Kasumi-1 (cell line): ENCODE measurements at places on chromosomes 7 and 10.
A peak's percentile ranks its signal among the peaks of the same experiment; 100 is the strongest.

- DNase-seq, result no peak
Measured at GRCh38 chr7:7324698-7325097, 142.4 kb downstream of the C1GALT1 start.

GRCh38 chr7:8719102-8719501 is 285.7 kb downstream of the NXPH1 start:
- DNase-seq, result no peak

DNA sequence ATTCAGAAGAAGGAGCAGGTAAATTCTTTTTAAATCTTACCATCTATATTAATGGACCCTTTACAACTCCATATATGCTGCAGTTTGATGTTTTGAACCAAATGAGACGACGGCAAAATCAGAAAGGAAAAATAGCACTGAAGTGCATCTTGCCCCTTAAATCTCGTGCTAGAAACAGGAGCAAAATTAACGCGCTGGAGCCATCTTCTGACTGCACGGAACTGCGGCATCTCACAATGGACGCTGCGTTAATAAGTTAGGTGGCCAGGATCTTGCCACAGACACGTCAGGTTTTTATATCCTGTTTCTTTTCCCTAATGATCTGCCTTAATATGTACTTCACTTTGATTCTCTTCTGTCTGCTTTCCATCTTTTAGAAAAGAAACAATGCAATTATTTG is 354.5 kb downstream of the TFEC start:
- no peak for DNase-seq

DNA sequence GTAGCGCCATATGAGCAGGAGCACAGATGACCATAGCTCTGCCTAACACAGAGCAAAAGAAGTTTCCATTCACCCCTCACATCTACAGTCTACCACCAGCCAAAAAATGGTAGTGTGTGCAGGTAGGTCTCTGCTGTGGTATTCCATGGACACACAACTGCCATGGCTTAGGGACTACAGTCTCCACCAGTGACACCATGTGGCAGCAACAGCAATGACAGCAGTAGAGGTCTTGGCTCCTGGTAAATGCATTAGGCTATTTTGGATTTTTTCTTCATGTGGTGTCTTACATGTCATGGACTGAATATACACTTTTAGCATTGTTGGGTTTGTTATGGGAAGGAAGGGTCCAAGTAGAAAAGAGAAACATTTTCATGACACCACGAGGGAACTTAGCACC is 70.1 kb upstream of the CABCOCO1 start:
- DNase-seq, result peak; percentile 44

DNA sequence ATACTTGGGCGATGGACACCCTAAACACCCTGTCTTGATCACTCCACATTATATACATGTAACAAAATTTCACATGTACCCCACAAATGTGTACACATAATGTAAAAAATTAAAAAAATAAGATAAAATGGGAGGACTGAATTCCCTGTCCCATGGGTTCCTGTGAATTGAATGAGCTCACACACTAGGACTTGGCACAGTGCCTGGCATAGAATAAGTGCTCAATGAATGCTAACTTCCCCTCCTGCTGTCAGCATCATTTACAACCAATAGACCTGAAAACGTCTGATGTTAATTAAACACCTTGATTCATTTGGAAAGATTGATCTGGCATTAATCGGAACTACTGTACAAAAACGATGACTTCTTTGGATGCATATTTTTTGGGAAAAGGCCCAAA is 117.3 kb upstream of the ZNF438 start:
- no peak for DNase-seq

GRCh38 chr7:25840209-25840792 is 311.7 kb upstream of the NFE2L3 start:
- DNase-seq, result no peak

DNA sequence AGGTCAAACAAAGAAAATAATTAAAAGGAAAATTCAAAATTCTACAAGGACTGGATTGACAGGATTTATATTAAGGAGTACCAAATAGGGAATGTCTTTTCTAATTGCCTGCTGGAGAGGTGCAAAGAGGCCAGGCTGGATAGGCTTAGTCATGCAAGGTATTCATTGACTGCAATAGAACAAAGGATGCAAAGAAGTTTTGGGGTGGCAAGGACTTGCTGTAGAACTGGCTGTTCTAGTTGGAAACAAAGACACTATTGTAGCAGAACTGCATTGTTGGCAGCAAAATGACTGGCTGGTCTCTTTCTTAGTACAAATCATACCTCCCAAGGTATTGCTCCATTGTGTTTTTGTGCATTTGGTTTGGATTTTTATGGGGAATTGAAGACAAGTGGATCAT is 10.1 kb downstream of the ITGB8 start:
- DNase-seq, result no peak

GRCh38 chr10:116260599-116260998 is 12.4 kb downstream of the GFRA1 start:
- no peak for DNase-seq

DNA sequence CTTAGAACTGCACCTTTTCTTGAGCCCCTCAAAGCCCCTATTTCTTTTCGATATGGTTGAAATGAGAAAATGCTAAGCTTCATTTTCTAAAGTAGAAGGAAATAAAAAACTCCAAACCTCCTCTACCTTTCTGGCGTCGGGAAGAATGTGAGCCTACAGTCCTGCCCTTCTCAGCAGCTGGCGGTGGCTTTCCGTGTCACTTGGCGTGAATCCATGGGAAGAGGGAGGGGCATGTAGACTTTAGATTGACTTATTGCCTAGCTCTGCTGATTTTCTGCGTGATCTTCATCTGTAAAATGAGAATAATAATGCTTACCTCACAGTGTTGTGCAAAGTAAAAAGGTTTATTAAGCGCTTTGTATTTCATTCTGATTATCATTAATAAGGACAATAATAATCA is 35.0 kb downstream of the PRR15 start:
- no peak for DNase-seq

- DNase-seq, result no peak
Measured at GRCh38 chr7:157010588-157011332, at the start of gene MNX1. Gene MNX1, minus strand, starts transcription at chr7:157010663. Its CDS starts 313 bp downstream, at chr7:157010350.

DNA sequence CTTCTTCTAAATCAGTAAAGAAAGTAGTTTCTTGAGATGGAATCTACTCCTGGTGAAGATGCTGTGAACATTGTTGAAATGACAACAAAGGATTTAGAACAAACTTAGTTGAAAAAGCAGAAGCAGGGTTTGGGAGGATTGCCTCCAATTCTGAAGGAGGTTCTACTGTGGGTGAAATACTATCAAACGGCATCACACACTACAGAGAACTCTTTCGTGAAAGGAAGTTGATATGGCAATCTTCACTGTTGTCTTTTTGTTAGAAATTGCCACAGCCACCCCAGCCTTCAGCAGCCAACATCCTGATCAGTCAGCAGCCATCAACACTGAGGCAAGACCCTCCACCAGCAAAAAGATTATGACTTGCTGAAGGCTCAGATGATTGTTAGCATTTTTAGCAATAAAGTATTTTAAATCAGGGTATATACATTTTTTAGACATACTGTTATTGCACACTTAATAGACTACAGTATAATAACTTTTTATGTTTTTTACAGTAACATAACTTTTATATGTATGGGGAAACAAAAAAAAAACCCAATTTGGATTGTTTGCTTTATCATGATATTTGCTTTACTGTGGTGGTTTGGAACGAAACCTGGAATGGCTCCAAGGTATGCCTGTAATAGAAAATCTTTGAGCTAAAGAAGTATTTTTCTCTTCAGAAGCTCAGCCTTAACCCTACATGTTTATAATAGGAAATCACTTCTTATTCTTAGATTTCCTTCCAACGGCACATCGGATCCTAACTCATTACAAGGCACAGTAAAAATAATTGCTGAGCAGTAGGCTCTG is 257.3 kb downstream of the LRMDA start:
- DNase-seq, result peak; percentile 3

DNA sequence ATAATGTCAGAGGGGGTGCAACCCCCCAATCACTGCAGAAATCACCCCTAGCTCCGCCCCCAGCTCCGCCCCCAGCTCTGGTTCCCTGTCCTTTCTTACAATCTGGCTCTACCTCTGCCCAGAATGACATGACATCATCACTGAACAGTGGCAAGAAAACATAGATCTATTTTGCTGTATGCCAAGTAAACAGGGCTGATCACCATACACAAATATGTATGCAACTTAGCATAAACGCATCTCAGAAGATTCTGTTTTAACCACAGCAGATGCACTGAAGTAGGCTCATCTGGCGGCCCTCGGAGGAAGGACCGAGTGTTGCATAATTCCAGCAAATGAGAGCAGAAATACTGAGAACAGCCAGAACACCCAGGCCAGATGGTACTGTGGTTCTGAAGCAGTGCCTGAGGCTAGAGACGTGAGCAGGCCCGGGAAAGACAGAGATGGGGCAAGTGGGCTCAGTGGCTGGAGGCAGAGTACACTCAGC is 293.3 kb upstream of the KLF14 start:
- peak; percentile 68 for DNase-seq

GRCh38 chr7:80070391-80070790 is 64.2 kb upstream of the GNAI1 start:
- no peak for DNase-seq

- DNase-seq, result no peak
Measured at GRCh38 chr7:129212596-129212995, 12.2 kb upstream of the AHCYL2 start.

DNA sequence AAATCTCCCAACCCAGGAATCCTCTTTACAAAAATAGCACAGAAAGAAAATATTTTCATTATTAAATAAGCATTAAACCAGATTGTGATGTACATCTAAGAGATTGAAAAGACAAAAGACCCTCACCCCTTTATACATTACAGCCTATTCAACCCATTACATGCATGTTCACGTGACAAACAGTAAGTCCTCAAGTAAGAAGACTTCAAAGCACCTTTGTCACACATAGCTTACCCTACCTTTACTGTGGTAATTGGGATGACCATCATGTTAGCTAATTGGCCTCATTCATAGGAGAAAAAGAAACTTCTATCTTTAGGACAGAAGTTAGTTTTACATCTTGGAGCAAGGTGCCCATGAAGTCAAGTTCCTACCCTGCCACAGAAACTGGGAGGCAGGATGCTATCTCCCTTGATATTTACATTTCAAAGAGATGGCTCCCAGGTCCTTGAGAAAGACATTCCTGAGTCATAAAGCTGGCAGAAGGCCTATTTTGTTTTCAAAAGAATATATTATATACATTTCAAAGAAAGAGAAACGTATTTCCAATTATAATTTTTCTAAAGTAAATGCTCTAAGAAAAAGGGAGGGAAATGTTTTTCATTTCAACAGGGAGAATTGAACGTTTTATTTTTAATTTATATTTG is 48.1 kb downstream of the GNAI1 start:
- DNase-seq, result no peak

DNA sequence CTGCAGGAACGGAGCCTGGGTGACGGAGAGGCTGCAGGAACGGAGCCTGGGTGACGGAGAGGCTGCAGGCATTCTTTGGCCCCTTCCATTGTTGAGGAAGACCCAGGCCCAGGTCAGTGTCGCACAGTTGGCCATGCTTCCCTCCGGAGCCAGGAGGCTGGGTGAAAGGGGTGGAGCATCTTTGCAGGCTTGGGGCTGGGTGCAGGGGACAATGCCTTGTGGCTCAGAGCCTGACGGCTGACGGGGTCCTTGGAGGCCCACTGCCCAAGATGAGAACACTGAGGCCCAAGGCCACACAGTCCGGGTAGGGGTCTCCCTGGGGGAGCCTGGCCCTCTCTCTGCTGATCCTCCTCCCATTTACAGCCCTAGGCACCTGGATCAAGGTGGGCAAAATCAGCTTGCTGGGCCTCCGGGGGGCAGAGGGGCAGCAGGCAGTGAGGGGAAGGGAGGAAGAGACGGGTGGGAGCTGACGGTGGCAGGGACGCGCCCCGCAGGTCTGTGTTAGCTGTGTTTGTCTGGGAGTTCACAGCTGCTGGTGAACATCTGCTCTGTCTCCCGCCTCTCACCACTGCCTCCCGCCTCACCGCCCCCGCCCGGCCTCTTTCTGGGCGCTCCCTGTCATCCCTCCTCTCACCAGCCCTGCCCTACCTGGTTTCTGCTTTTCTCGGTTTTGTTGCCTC is 30.6 kb upstream of the PCBD1 start:
- no peak for DNase-seq

GRCh38 chr7:157411580-157411979 is 74.8 kb downstream of the DNAJB6 start:
- DNase-seq, result no peak

- DNase-seq, result no peak
Measured at GRCh38 chr10:1114315-1114714, 58.1 kb downstream of the WDR37 start.

DNA sequence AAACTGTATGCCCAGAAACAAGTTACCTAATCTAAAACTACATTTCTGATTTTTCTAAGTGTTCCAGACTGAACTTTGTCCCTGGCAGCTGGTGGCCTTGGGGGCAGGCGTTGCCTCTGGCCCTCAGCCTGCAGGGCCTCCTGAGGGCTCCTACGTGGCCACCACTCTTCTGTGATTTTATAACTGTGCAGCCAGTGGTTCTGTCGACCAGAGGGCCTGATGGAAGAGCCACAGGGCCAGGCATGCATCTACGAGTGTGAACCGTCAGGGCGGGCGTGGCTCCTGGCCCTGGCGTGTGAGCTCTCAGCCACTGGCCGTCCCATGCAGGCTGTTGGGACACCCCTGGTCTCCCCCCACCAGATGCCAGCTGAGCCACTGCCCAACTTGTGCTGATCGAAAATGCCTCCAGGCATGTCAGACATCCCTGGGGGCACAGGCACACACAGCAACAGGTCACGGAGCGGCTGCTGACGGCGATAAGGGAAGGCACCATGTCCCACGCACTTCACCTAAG is 173.4 kb downstream of the ZMYND11 start:
- DNase-seq, result no peak

DNA sequence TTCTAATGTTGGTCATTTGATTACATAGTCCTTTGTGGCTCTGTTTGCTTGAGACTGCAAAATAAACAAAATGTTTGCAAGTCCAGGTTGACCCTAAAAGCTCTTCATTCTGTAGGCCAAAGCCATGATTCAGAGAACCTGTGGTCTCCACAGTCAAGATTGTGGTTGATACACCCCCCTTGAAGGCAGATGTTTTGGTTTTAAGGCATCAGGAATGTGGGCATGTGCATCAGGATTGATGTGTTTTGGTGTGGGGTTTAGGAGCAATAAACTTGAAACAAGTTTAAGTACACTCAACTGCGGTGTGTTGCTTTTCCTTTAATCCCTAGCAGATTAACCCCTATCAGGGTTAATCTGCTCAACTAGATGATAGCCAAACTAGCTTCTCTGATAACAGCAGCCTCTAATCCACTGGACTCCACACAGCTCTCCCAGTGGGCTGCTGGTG is 379.1 kb upstream of the GALNT17 start:
- DNase-seq, result no peak

DNA sequence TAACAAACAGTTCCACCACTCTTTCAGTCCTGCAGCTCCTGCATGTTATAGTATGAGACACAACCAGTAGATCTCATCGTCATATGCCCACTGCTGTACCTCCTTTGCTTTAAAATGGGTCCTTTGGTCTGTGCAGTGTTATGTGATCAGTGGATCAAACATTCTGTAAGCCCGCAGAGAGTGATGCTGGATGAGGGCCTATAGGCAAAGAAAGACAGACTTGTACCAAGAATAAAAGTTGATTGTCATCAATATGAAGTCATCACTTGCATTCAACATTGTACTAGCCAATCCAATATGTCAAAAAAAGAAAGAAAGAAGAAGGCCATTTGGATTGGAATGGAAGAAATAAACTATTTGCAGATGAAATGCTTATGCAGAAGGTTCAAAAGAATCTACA is 79.8 kb upstream of the PHYHIPL start:
- DNase-seq, result no peak
